Smooth muscle cell of the coronary artery (primary cell): ENCODE measurements at places on chromosomes 16 and 17. TPM values are rescaled to one million over a fixed set of nuclear protein-coding genes. Genes with fewer than 3 reads are reported as not detected.

Gene SPNS3
- not detected in 2 replicates for total RNA-seq

Gene KSR1
- 13.5 and 32.8 TPM in 2 replicates for total RNA-seq

Gene CFAP119
- 1.9 and 2.6 TPM in 2 replicates for total RNA-seq

Gene LUC7L3
- 14.2 and 25.9 TPM in 2 replicates for total RNA-seq

Gene DPEP3
- total RNA-seq: not detected in 2 replicates

Gene EVI2A
- total RNA-seq: 0.45 and 42.9 TPM in 2 replicates

Gene NATD1
- 2.5 and 3.4 TPM in 2 replicates for total RNA-seq
